Fibroblast of skin of back (primary cell): ENCODE measurements at places on chromosomes 3 and 15.
A peak's percentile ranks its signal among the peaks of the same experiment; 100 is the strongest.

DNA sequence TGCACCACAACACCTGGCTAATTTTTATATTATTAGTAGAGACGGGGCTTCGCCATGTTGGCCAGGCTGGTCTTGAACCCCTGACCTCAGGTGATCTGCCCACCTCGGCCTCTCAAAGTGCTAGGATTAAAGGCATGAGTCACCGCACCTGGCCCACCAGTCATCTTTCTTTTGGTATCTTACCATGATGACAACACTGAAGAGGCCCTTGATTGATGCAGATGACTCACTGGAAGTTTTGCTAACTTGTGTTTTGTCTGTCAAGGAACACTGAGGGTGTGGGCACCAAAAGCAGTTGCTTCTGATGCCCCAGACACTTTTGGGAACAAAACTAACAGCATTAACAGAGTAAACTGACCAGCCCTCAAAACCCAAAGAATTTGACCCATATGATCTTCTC is 88.3 kb downstream of the MYO5A start:
- DNase-seq: peak; percentile 33

- no peak for DNase-seq
These were observed 36.8 kb upstream of the TM4SF4 start for GRCh38 chr3:149437710-149438109.

GRCh38 chr3:139302084-139302800 is 41.6 kb upstream of the MRPS22 start:
- peak; percentile 100 for DNase-seq

- no peak for DNase-seq
These were observed 46.4 kb downstream of the KLF15 start for GRCh38 chr3:126310816-126311215.

DNA sequence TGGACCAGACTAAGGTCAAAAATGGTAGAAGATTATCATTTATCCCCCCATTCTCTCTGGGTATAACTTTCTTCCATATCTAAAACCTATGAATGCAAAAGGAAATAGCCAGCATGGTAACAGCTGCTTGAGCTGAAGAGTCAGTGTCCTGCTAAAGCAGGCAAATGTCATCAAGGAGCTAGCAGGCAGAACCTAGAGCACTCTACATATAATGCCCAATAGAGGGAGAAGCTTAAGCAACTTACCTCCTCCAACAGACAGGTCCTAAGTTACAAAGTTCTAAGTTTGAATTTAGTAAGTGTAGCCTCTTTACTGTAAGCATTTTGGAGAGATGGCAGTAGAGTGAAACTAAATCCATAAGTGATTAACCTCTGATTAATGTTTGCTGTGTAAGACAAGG is 7.7 kb downstream of the RAF1 start:
- DNase-seq: no peak

DNA sequence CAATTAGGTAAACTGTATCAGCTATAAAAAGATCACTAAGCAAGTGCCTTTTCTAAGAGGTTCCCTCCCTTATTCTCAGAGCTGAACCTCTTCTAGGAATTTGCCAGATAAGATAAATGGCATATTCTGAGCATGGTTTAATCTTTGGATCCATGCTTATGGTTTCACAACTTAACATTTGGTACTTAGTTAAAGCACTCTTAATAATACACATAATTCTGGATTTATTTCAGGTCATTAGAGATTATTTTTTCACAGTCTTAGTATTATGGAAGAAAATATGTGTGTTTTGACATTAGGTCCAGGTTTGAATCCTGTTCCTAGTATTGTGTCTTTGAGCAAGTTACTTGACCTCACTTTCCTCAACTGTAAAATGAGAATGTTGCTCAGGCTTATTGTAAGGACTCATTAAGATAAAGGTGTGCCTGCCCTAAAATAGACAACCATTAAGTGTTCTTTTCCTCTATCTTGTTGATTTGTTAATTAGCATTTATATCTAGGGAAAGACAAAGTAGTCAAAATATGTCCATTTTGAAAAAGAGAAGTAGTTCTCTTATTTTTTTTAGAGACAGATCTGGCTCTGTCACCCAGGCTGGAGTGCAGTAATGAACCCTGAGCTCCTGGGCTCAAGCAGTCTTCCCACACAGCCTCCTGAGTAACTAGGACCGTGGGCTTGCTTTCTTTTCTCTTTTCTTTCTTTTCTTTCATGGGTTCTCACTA is 43.4 kb downstream of the TSC22D2 start:
- DNase-seq: no peak

- no peak for DNase-seq
These were observed 337.5 kb upstream of the LMCD1 start for GRCh38 chr3:8164145-8164544.

- no peak for DNase-seq
These were observed 419.9 kb downstream of the TUSC7 start for GRCh38 chr3:117129516-117129915.

DNA sequence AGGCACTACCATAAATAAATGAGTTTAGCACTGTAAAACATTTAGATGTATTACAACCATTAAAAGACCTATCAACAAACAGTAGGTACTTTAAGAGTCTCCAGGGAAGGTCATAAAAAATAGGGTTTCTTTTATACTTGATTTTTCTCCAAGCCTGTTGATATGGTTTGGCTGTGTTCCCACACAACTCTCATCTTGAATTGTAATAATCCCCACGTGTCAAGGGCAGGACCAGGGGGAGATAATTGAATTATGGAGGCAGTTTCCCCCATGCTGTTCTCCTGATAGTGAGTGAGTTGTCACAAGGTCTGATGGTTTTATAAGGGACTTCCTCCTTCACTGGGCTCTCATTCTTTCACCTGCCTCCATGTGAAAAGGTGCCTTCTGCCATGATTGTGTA is 468.9 kb upstream of the UBE2E2 start:
- no peak for DNase-seq

- peak; percentile 64 for DNase-seq
These were observed 115.2 kb upstream of the TMCO5A start for GRCh38 chr15:37819191-37819590.

DNA sequence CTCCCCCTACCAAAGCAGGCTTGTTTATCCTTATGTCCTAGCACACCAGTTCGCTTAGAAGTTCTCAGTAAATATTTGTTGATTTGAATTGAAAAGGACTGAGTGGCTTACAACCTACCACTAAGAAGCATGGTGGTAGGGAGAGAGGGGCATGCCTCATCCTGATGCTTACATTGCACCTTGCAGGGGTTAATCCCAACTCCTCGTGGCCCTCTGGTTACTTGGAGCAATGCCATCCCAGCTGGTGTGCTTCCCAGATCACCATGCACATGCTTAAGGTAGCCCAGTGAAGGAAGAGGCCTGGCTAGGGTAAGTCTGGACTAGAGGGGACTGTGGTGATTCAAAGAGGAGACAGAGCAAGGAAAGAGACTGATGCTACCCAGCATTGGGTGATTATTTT is 253.3 kb downstream of the CLSTN2 start:
- DNase-seq: no peak

DNA sequence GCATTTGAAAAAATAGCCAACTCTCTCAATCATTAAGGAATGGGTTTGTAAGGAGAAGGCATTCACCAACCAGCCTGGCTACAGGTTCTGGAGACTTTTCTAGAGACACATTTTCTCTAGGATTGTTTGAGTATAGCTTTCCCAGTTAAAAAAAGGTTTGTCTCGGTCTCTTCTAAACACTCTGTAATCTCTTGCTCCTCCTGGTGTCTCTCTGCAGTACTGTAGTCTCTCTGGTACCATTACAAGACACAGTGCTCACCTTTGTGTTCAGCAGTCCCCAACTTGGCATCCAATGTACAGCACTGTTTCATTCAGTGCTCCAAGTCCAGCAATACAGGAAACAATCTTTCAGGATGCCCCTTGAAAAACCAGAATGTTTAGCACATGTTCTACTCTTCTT is 534.4 kb downstream of the ZNF385D start:
- peak; percentile 8 for DNase-seq

DNA sequence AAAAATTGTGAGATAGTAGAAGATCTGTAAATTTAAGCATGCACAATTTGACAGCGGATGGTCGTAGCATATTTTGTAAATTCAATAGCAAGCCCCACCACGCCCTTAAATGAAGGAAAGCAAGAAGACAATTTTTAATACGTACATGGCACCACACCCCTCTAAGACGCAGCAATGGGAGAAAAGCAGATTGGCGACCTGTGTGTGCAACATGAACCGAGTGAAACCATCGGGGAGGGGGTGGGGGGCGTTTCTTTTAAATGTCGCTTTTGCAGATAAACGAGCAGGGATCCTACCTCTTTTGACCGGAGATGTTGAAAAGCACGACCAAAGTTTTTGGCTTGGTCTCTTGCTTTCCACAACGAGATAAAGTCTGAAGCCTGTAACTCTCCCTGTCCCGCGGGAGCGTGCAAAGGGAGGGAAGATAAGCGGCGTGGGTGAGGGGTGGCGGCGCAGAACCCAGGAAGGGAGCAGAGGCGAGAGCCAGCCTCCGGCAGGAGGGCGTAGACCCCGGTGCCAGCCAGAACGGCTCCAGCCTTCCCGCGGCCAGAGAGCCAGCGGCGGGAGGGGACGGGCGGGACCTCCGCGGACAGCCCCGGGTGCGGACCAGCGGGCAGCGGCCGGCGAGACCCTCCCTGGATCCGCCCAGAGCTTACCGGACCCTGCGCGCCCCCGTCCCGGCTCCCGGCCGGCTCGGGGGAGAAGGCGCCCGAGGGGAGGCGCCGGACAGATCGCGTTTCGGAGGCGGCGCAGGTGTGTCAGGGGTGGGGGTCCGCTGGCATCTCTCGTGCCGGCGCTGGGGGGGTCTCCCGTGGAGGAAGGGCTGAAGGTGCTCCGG is at the start of gene CHL1:
Gene CHL1, plus strand, starts transcription at position 453 of the 838 bp plus-strand sequence. CDS start 123,014 bp downstream, outside the sequence.
- DNase-seq: no peak

GRCh38 chr3:149180057-149180573 is 41.5 kb downstream of the CP start:
- peak; percentile 97 for DNase-seq

DNA sequence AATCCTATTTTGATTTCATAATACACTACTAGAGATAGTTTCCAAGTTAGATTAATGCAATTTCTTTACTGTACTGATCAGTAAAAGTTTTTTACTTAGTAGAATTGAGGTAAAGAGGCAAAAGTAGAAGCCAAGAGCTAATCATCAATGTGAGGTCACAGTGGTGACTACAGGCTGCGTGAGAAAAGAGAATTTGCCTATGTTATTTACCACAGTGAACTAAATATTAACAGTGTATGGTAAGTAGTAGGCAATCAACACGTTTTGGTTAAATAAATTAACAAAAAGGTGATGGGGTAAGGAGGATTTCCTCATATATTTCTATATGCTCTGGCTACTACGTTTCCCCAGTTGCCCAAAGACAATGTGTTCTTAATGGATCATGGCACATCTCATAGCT is 202.2 kb upstream of the CMC1 start:
- no peak for DNase-seq

DNA sequence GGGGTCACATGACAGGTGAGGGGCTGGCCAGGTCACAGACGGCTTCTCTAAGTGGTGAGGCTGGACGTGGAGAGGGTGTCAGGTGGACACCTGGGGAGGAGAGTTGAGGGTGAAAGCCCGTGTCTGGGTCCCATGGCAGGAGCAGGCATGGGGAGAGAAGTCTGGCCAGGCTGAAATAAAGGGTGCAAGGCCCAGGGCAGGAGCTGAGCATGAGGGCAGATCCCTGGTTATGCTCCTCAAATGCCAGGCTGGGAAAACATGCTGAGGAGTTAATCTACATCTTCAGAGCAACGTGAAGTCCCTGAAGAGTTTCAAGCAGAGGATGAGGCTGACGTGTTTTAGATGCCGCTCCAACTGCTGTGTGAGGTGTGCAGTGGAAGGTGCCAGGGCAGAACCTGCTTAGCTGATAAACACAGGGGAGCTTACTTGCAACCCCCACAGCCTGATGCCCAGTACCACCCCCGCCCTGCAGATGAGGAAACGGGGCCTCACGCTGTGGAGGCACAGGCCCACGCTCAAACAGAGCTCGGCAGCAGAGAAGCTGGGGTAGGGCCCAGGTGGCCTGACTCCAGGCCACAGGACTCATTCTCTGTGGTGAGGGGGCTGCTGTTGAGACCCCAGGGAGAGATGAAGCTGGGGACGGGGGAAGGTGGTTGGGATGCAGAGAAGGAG is 40.5 kb downstream of the HCN4 start:
- no peak for DNase-seq

DNA sequence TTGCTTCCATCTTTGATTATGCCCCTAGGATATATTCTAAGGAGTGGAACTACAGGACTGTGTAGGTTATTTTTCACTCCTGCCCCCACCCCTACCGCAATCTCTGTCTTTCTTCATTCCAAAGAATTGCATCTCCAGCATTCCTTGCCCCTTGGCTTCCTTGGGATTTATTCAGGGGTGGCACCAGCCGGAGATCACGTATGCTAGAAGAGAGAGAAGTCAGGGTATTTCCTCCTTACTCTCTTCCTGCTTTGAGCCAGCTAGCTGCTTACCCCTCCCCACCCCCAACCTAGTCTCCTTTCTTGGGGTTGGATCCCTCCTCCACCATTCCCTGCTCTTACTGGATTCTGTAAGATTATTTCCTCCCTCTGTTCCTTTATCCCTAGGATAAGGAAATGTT is 35.0 kb upstream of the DENND4A start:
- no peak for DNase-seq

DNA sequence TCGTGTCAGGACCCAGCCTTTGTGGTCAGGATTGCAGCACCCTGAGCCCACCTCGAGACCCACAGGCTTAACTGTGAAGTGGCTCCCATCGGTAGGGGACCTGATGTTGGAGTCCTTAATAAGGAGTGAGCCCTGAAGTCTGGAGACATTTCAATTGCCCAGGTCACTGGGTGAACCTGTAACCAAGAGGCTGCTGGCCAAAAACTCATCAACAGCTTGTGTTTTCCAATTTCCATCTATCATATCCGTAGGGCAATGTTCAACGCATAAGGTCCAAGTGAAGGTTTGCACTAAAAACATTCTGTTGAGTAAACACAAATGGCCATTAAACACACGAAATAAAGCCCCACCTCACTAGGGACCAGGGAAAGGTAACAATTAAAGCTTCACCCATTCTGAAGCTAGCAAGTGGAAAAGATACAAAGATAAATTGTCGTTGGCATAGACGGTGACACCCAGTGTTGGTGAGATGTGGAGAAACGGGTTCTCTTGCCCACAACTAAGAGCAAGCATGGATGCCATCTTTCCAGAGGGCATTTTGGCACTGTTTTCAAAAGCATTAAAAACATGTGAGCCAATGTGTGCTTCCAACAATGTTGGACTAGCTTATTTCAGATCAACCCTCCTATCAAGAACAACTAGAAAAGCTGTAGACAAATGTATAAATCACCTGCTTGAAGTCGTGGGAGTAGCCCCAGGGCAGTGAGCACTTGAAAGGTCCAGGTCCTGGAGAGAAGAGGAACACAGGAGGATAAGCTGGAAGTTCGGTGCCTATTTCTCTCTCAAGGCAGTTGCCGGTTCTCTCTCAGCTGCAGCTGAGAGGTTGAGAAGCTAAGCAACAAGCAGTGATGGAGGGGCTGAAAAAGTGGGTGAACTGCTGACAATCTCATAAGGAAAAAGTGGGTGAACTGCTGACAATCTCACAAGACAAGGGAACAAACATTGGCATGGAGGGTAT is 56.3 kb upstream of the PCSK6 start:
- DNase-seq: no peak

- no peak for DNase-seq
These were observed 941 bp upstream of the SLC26A6 start for GRCh38 chr3:48636149-48636655.

DNA sequence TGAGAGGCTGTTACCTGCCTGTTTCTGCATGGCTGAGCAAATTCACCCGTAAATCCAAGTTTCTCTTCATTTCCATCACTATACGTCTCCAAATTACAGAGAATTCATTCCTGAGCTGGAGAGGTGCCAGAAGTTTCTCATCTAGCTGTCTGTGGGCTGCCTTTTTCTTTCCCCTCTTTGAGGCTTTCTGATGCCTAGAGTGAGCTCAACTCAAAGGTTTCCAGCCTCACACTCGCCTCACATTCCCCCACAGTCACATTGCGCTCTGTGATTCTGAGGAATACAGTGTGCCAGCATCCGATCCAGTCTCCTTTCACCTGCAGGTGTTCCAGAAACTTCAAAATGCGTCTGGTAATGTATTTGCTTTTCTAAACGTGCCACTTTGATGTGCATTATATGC is 267.2 kb downstream of the MFSD1 start:
- no peak for DNase-seq
